SIG-M5 (cell line): ENCODE measurements at places on chromosomes 13 and 19.

GRCh38 chr19:944663-945241 is 18.9 kb downstream of the ARID3A start:
- DNase-seq: no peak

- no peak for DNase-seq
Measured at GRCh38 chr19:46555628-46556280, 45.4 kb upstream of the CALM3 start.

DNA sequence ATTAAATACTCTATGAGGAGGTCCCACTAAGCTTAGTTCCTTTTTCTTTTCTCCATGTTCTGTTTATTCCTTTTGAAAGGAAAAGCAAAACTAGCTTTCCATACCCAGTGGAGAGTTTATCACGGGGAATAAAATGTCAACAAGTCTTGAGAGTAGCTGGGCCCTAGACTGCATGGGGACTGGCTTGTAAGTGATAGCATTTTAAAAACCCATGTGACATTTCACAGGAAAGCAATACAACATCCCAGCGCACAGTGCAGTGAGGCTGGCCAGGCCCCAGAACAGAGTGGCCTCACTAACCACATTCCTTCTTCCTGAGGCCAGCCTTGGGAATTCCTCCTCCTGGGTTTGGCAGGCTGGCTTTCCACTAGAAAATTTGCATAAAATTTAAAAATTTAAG is 149.8 kb downstream of the DLEU7 start:
- no peak for DNase-seq

DNA sequence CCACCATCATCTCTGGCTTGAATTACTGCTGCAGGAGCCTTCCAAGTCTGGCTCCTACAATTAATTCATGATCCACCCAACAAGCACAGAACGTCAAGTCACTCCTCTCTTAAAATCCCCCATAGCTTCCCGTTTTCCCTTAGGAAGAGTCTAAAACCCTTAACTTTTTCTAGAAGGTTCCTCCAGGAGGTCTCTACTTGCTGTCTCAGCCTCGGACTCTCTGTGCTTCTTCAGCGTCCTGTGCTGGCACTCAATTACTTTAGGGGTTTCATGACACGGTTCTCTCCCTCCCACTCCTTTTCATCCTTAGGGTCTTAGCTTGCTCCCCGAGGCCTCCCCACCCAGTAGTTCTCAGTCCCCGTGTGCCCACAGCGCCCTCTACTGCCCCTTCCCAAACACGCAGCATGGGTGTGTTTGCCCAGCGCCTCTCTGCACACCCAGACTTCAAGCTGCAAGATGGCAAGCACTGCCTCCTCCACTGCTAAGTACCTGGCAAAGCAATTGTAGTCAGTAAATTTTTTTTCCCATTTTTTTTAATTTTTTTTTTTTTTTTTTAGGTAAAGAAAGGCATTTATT is 25.8 kb upstream of the MAP3K10 start:
- DNase-seq: no peak

GRCh38 chr13:94968040-94968756 is 255.9 kb upstream of the SOX21 start:
- DNase-seq: no peak
